ENCODE measurements at places on chromosomes 7 and 10. TPM values are rescaled to one million over a fixed set of nuclear protein-coding genes. Genes with fewer than 3 reads are reported as not detected.
A peak's percentile ranks its signal among the peaks of the same experiment; 100 is the strongest.

DNA sequence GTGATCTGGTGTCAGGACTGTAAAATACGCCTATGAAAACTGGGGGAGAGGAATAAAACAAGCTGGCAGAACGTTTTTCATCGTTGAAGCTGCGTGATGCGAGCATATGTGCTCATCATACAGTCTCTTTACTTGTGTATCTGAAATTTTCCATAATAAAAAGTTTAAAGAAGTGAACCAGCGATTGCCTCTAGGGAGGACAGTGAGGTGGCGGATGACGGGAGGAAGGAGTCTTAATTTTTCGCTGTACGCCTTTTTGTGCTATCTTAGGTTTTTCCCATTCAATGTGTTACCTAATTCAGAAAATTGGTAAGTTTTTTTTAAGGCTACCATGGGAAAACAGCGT is 891 bp upstream of the WAPL start:
- DNase-seq: no peak

- no peak for DNase-seq
These were observed 4.4 kb downstream of the CUL1 start for GRCh38 chr7:148702876-148703670.

- DNase-seq: no peak
These were observed 140.6 kb upstream of the TMEM168 start for GRCh38 chr7:112930787-112931186.

The TMEM229A gene
- total RNA-seq: 0.71 TPM

DNA sequence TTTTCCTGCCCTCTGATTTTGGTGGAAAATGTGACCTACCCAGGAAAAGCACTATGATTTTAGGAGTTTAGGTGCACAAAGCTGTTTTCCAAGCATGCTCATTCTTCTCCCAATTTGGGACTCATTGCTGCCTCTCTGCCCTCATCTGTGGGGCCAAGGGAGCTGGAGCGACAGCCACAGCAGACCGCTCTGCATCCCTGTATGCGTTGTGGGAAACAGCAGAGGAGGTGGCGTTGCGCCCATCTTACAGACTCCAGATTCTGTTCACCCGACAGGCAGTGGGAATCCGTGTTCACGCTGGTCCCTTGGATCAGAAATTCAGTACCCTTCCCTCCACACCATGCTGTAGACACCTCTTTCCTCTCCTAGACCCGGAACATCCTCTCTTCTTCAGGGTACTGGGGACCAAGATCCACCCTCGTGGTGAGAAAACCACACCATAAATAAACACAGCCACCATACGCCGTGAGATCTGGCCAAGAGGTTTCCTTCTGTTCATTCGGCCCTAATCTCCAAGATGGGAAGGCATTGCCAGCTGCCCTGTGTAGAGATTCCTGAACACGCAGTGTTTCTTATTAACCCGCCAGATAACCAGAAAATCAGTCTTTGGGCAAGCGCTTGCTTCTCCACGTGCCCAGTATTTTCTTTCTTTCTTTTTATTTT is 87.9 kb downstream of the CUX1 start:
- DNase-seq: no peak

- DNase-seq: no peak
These were observed 417.2 kb downstream of the PLXDC2 start for GRCh38 chr10:20233423-20233822.

- DNase-seq: no peak
These were observed 354.8 kb upstream of the SEMA3A start for GRCh38 chr7:84549409-84549808.

- no peak for DNase-seq
These were observed 142.3 kb upstream of the NRP1 start for GRCh38 chr10:33476757-33477273.

DNA sequence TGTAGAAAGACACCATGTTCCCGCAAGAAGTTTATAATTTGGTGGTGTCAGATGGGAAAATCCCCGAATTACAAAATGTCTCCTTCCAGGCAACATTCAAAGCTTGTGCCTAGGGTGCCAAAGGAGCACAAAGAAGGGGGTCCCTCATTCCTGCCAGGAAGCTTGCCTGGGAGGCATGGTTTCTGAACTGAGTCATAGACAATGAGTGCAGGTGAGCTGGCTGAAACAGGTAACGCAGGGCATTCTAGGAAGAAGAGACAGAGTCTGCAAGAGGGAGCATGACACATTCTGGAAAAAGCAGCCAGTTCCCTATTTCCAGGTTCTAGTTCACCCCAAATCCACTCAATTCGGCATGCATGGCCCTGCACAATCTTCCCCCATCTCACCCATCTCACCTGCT is 11.9 kb upstream of the CALU start:
- DNase-seq: no peak

The UROS gene
- 59.5 TPM for total RNA-seq

GRCh38 chr7:2013381-2014311 is 219.1 kb downstream of the MAD1L1 start:
- peak; percentile 18 for DNase-seq

The NAT16 gene
- total RNA-seq: not detected

- peak; percentile 52 for DNase-seq
These were observed 152.7 kb downstream of the SKIDA1 start for GRCh38 chr10:21372651-21373410.

Data from left cardiac atrium (tissue), 4 donors.